ENCODE measurements at places on chromosomes 3 and 15. TPM values are rescaled to one million over a fixed set of nuclear protein-coding genes. Genes with fewer than 3 reads are reported as not detected.

- DNase-seq: no peak
Observed at GRCh38 chr15:66039117-66039871, 170.0 kb downstream of the RAB11A start.

Gene ACTRT3
- 0.60 TPM for total RNA-seq

DNA sequence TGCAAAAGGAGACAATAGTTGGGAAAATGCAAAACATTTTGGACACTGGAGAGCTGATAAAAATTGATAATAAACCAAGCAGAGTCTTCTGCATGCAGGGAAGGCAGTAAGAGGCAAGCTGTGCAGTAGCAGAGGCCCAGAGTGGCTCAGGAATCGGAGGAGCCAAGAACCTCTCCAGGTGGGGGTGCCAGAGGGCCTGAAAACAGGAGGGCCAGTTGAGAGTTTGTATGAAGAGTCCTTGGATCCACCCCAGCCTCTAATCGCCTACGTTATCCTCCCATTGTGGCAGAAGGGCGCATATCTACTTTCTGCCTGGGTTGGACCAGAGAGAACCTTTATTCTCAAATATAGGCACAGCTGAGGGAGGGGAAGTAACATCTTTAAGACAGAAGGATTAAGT, 48.9 kb upstream of the RBP1 start:
- DNase-seq: no peak

Gene GNAT1
- not detected for total RNA-seq

DNA sequence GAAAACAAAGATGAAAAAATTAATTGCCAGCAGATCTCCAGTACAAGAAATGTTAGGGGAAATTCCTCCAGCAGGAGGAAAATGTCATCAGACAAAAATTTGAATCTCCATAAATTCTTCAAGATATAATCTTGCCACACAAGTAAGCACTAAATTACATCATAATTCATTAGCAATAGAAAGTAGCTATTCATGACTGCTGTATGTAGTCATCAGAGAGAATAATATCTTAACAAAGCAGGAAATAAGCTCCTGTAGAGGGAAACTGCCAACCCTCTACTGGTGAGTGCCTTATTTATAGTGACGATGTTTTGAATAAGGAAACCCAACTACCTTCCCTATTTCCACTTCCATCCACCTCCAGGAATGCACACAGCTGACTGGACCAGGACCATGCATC, 15.8 kb upstream of the SLC27A2 start:
- no peak for DNase-seq
